ENCODE measurements at places on chromosomes 13 and 19. TPM values are rescaled to one million over a fixed set of nuclear protein-coding genes. Genes with fewer than 3 reads are reported as not detected.

The GZMM gene
- 0.34 TPM for total RNA-seq

The RAB20 gene
- 6.4 TPM for total RNA-seq

The NLRP4 gene
- total RNA-seq: not detected

DNA sequence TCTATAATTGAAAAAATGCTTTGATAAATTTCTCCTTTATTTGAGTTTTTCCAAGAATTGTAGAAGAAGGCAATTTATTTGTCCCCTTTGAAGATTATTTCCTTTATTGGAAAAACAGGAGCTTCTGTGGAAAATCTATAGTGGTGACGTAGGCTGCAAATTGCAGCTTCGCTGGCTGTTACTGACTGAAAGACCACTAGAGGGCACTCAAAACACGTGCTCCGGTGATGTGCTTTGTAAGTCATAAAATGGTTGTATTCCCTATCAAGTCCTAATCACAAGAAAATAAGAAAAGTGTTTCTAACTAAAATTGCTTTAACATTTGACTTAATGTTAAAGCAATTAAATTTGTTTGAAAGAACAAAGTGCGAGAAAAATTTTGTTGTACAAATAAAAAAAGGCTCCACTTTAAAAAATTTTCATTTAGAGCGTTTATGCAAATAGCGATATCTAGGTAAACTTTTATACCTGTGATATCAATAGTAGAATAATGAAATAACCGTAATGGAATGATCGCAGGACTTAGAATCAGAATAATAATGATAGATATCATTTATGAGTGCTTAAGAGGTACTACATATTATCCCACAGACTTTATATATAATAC is 638.2 kb upstream of the SPRY2 start:
- no peak for DNase-seq

The ZIK1 gene
- 11.5 TPM for total RNA-seq

The LGALS4 gene
- 33.4 TPM for total RNA-seq

The SPC24 gene
- 15.0 TPM for total RNA-seq

DNA sequence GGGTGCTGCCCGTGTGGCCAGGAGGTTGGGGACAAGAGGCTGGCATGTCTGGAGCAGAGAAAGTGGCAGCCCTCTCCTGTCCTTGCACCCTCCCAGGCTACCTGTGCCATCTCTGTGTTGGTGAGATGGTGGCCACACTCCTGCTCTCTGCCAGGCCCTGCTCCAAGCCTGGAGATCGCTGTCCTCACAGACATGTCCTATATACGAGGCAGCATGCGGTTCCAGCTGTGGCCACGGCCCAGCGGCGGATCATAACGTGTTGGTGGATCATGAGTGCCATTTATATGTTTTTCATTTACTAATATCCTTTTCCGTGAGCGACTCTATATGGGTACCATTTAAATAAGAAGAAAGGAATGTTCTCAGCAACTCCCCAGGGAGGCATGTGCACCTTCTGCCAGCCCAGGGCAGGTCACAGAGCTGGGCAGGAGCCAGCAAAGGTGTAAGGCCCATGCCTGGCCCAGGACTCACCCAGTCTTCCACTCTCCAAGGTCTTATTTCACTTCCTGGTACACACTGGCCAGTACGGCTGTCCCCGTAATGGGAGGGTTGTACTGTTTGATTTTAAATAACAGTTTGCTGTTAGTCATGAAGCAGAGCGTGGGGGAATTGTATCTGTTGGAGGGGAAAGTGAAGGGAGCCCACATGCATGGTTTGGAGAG is 47.2 kb upstream of the LDLR start:
- no peak for DNase-seq

Data from type B pancreatic cell (in vitro differentiated cells).